ENCODE measurements at places on chromosomes 4 and X.

GRCh38 chr4:92189146-92189545 lies 114.6 kb upstream of the GRID2 start:
- no peak for DNase-seq

DNA sequence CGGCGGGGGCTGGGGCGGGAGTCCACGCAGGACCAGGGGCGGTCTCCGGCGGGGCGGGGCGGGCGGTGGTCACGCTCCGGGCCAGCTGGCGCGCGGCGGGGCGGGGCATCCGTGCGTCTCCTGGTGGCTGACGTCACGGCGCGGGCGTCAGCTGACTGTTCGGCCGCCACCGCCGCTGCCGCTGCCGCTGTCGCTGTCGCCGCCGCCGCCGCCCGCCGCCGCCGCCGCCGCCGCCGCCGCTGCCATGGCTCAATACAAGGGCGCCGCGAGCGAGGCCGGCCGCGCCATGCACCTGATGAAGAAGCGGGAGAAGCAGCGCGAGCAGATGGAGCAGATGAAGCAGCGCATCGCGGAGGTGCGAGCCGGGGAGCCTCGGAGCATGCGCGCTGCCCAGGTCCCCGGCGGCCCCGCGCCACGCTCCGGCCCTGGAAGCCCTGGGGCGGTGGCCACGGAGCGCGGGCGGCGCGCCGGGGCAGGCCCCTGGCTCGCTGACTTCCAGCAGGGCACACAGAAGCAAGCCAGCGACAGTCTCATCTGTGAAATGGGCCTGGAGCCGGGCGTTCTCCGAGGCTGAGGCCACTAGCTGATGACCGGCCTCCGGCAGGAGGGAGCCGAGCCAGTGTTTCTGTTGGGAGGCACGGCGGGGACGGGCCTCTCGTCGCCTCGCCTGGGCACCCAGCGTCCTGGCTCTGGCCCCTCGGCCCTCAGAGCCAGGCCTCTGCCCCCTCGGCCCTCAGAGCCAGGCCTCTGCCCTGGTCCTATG lies at the start of gene FAM50A:
Gene FAM50A (plus strand): TSS at position 150 of the 763 bp plus-strand sequence. CDS start 95 bp downstream, at position 245.
- DNase-seq: no peak

DNA sequence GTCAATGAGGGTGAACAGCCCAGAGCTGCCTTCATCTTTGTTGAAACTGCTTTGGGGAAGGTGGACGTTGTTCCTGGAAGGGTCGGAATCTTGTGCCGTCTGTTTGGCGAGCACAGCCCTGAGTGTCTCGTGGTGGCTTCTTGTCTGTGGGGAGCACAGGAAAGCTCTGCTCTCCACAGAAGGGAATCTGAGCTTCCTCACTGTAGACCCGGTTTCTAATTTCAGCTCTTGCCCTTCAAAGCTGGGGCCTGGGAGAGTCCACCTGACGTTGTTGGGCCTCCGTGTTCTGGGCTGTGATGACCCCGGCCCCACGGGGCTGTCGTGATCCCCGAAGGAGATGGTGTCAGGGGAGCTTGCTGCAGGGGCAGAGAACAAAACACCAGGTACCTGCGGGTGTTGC lies 47.5 kb downstream of the SORCS2 start:
- DNase-seq: no peak

GRCh38 chrX:120486786-120487185 lies 17.7 kb upstream of the LAMP2 start:
- no peak for DNase-seq

- no peak for DNase-seq
Measured at GRCh38 chr4:76125816-76126215, 22.4 kb downstream of the NUP54 start.

- DNase-seq: no peak
Measured at GRCh38 chrX:46820391-46821100, 16.3 kb upstream of the RP2 start.

- no peak for DNase-seq
Measured at GRCh38 chr4:243426-243825, 61.8 kb downstream of the ZNF732 start.

GRCh38 chr4:1401409-1402020 lies 4.7 kb downstream of the NKX1-1 start:
- DNase-seq: no peak
